ENCODE measurements at places on chromosomes 2 and 18.

- DNase-seq, result no peak
Measured at GRCh38 chr18:60892855-60893254, 440.4 kb upstream of the CDH20 start.

GRCh38 chr2:205014201-205014600 is 468.9 kb downstream of the PARD3B start:
- no peak for DNase-seq

GRCh38 chr18:38496222-38496793 is 930.7 kb upstream of the CELF4 start:
- DNase-seq, result no peak

- DNase-seq, result no peak
Measured at GRCh38 chr2:182573553-182573952, 142.5 kb upstream of the DNAJC10 start.

GRCh38 chr2:207448006-207448405 is 81.8 kb upstream of the CREB1 start:
- DNase-seq, result no peak

- DNase-seq, result no peak
Measured at GRCh38 chr2:102895376-102895775, 133.5 kb downstream of the TMEM182 start.

- DNase-seq, result no peak
Measured at GRCh38 chr2:39755466-39755865, 23.6 kb downstream of the THUMPD2 start.

DNA sequence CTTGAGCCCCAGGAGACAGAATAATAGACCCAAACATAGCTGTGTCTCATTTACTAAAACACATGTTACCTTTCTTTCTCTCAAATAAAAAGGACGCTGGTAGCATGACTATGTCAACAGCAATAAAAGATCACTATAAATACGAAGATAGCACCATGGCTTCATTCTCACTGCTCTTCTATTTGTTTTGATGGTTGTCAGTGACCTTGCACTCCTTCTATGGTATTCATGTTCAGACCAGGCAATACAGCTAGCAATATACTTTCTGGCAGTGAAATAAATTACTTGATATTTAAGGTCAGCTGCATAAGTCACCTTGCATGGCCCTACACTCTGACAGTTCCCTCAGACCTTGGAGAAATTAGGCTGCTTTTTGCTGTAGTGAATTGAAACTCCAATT is 263.2 kb upstream of the CDH7 start:
- peak; percentile 65 for DNase-seq

GRCh38 chr2:5798084-5798483 is 105.9 kb downstream of the SOX11 start:
- DNase-seq, result no peak

DNA sequence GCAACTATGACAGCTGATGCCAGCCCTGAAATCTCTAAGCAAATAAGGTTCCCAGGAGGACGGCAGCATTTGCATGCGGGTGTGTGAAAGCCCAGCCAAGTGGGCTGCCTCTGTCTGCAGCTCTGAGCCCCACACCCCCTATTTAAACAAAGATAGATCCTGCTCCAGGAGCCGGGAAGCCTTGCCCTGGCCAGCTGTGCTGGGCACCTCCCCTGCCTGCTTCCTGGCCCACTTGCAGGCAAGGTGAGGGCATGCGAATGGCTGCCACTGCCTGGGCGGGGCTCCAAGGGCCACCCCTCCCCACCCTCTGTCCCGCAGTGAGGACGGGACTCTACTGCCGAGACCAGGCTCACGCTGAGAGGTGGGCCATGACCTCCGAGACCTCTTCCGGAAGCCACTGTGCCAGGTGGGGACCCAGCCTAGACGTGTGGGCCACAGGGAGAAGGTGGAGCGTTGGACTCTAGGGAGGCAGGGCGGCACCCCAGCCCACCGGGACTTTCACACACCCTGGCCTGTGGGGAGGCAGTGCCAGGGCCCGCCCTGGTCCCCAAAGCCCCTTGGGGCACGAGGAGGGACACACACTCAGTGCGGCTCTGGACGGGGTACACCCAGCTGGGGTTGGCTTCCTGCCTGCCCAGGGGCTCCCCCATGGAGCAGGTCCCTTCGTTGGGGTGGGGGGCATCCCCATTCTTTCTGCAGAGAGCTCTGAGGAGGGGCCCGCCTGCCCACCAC is at the start of gene ANO7:
TSS of gene ANO7 (plus strand) at position 317 of the 732 bp plus-strand sequence. CDS start 1,387 bp downstream, outside the sequence.
- no peak for DNase-seq

DNA sequence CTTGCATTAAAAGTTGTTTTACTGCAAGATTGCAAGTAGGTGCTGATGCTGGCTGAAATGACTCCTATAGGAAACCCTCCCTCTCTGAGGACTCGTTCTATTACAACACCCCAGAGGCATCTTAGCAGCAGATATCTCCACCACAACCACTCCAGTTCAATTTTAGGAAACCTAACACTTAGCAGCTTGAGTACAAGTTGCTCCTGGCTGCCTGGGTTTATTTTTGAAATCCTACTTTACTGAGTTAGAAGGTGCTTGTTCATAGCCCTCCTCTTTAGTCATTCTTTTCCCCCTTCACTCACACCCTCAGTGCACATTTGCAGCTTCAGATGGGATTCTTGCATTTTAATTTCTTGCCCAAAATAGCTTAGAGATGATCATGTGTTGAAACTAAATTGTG is 111.5 kb downstream of the MTCL1 start:
- no peak for DNase-seq

DNA sequence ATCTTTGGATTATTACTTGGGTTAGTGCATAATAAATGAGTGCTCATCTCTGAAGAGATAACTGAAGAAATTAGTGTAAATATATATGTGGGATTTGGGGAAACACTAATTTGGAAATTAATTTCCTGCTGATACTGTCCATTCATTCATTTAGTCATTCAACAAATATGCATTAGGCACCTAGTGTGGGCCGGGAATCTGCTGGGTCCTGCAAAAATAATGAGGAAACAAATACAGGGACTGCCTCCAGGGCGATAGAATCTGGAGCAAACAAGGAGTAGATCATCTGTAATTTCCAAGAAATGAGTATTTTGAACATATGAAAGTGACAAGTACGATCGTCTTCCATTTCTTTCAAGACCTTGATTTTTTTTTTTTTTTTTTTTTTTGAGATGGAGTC is 203.7 kb upstream of the LYPD1 start:
- DNase-seq, result no peak

GRCh38 chr2:219727771-219728429 is 100.5 kb downstream of the SLC4A3 start:
- DNase-seq, result no peak

- no peak for DNase-seq
Measured at GRCh38 chr2:34291076-34291475, 692.0 kb upstream of the FAM98A start.

DNA sequence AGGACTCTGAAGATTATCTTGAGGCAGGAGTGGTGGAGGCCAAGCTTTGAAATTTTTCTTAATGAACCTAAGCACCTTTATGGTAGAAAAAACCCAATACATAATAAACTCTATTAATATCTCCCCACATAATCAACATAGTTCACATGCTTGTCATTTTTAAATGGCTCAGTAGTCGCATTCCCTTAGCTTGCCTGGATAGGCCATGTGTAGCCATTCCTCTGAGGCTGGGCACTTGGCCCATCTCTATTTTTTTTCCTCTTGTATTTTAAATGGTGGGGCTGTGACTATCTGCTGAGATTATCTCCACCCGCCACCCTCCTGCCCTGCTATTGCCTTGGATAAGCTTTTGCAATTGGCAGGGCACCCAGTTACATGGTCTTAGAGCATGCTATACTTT is 143.1 kb downstream of the FHOD3 start:
- no peak for DNase-seq

Measured in NCI-H187 treated with DMSO at 0.1 percent for 48 hours (cell line).